ENCODE measurements at places on chromosomes 2 and 18. TPM values are rescaled to one million over a fixed set of nuclear protein-coding genes. Genes with fewer than 3 reads are reported as not detected.

LTBP1 gene
- 0.22 TPM for total RNA-seq

B3GNT7 gene
- 0.24 TPM for total RNA-seq

FOXD4L1 gene
- 0.18 TPM for total RNA-seq

DNA sequence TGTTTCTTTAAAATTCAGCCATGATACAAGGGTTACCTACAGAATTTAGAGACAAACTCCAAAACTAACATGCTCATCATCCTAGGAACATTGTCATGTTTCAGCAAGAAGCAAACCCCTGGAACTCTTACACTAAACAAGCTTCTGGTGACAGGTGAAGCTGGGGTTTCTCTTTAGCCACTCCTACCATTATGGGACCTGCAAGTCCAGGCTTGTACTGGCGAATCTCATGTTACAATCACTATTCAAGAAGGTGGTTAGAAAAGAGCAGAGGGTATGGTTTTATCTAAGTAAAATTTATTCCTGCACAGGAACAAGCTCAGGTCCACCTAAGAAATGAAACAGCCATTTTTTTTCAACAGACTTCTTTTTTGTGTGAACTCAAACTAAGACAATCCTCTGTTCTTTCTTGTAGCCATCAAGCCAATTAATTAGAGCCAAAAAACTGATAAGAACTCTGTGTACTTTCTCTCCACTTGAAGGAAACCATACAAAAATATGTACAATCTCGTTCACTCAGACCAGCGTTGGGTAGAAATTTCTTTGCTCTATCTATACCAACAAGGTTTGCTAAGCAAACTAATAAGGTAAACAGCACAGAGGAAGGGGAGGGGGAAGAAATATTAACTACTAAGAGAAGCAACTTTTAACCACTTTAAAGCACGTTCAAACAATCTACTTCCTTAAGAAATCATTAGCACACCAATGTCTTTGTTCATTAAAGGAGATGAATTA lies 63.3 kb upstream of the NEDD4L start:
- DNase-seq: no peak

- DNase-seq: no peak
Observed at GRCh38 chr2:165203689-165204559, at the start of gene SCN3A. TSS of gene SCN3A (minus strand) at chr2:165204050. CDS start at chr2:165176394, 27,656 bp downstream.

- DNase-seq: no peak
Observed at GRCh38 chr2:231936491-231936890, 10.3 kb upstream of the NPPC start.

KLF7 gene
- 13.4 TPM for total RNA-seq

GRCh38 chr18:47604021-47604420 lies 326.4 kb downstream of the SMAD2 start:
- DNase-seq: no peak

DNA sequence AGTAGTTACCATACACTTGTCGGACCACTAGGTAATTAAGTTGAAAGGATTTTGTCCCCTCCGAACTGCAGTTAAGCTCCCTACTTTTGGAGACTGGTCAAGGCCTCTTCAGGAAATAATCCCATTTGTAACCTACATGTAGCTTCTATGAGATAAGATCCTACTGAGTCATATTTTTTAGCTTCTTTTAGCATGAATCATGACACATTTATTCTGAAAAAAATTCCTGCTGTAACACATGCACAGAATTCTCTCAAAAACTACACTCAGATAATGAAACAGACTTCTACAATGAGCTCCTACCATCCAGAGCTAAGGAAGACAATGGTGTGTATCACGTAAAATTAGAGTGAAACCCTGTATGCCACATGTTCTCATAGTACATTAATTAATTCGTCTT lies 100.7 kb upstream of the CCDC195 start:
- no peak for DNase-seq

DNA sequence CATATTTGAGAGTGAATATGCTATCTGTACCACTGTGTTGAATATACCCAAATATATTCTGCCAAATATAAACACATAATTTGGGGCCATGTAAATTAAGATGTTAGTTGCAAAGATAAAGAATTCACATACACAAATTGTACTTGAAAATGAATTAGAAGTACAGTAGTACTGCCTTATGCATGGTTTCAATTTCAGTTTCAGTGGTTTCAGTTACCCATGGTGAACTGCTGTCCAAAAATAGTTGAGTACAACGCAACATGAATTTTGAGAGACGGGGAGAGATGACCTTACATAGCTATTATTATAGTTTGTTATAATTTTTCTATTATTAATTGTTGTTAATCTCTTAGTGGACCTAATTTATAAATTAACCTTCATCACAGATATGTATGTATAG lies 1313.0 kb upstream of the FAM98A start:
- DNase-seq: no peak

GRCh38 chr2:183070942-183071844 lies 7.4 kb upstream of the DUSP19 start:
- DNase-seq: no peak

DNA sequence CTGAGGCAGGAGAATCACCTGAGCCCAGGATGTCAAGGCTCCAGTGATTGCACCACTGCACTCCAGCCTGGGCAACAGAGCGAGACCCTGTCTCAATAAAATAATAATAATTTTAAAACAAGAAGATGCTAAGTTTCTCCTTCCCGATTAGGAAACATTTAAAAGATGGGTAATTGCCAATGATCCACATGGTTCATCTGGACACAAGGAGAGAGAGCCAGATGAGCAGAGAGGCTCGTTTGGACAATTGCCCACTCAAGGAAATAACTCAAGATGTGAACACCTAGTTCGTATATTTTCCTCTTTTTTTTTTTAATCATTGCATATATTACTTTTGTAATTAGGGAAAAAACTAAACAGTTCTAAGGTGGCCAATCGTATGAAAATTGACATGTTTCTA lies 3.6 kb upstream of the ACTG2 start:
- DNase-seq: no peak

Measured in activated T-cell treated with anti-CD3 and anti-CD28 coated beads, Interleukin-2, amount 50 U/mL, for 4 hours (primary cell).